Neural crest cell (in vitro differentiated cells): ENCODE measurements at places on chromosomes 11 and 22.

DNA sequence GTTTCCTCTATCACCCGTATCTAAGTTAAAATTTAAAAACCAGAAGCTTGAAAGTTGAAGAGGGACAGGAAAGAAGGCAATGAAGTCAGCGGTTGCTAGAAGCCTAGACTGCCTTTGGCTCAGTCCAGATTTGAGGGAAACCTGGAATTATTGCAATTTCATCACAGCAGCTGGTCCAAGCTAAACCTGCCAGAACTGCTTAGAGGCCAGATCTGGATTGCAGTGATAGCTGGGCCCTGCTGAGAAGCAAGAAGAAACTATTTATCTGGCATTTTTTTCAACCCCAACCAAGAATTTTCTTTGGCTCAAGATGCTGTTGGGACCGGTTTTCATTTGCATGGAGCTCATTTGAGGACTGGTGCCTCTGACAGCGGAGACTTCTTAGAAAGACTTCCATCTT is 121.5 kb upstream of the TEAD1 start:
- peaks cover 8% of the 10 kb centered on the region for H3K4me1 ChIP-seq
- H3K27ac ChIP-seq: no peak overlapping the region
- H3K4me3 ChIP-seq: no peak overlapping the region
- no peaks in the 10 kb centered on the region for H3K27me3 ChIP-seq
- peaks cover 3% of the 10 kb centered on the region for H3K36me3 ChIP-seq
- no peak for DNase-seq

- DNase-seq: no peak
- no peaks in the 10 kb centered on the region for H3K36me3 ChIP-seq
- H3K27me3 ChIP-seq: no peaks in the 10 kb centered on the region
Measured at GRCh38 chr22:31857247-31857646, 87.1 kb upstream of the YWHAH start.

DNA sequence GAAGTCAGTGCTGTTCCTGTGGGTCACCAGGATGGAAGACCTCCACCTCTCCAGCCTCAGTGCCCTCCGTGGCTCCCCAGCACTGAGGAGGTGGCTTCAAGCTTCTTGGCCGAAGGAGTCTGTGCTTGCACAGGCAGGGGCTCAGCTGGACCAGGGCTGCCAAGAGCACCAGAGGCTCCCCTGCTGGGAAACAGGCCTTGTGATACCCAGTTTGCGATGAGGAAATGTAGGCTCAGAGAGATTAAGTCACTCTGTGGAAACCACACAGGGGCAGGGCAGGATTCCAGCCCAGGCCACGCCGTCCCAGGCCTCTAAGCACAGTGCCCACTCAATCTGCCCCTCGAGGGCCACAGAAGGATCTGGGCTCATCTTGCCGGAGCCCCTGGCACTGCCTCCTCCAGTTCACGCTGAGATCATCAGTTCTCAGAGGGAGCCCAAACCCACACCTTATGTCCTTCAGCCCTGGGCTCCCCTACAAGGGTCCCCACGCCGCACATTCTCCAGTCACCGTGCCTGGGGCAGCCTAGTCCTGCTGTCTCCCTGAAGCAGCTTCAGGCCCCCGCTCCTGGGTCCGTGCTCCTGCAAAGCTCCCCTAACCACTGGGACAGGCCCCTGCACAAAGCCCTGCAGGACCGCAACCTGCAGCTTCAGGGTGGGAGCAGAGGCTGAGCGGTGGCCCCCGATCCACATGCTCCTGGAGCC is 21.6 kb downstream of the ANO1 start:
- DNase-seq: no peak
- H3K4me3 ChIP-seq: no peak overlapping the region
- no peaks in the 10 kb centered on the region for H3K36me3 ChIP-seq
- H3K27ac ChIP-seq: no peak overlapping the region
- H3K27me3 ChIP-seq: peaks cover 4% of the 10 kb centered on the region

- no peak overlapping the region for H3K27ac ChIP-seq
- no peak overlapping the region for H3K4me3 ChIP-seq
- no peak for DNase-seq
- H3K4me1 ChIP-seq: peaks cover 52% of the 10 kb centered on the region
- no peaks in the 10 kb centered on the region for H3K27me3 ChIP-seq
Measured at GRCh38 chr11:63870351-63871140, 31.6 kb downstream of the MARK2 start.

GRCh38 chr11:117394221-117394925 is 66.7 kb downstream of the CEP164 start:
- no peak overlapping the region for H3K4me3 ChIP-seq
- DNase-seq: no peak
- H3K36me3 ChIP-seq: peaks cover 27% of the 10 kb centered on the region
- H3K27ac ChIP-seq: no peak overlapping the region
- H3K4me1 ChIP-seq: peaks cover 15% of the 10 kb centered on the region

GRCh38 chr22:39980596-39980995 is 14.2 kb upstream of the FAM83F start:
- no peaks in the 10 kb centered on the region for H3K36me3 ChIP-seq
- no peak overlapping the region for H3K4me3 ChIP-seq
- DNase-seq: no peak
- no peak overlapping the region for H3K27ac ChIP-seq
- peaks cover 26% of the 10 kb centered on the region for H3K27me3 ChIP-seq

DNA sequence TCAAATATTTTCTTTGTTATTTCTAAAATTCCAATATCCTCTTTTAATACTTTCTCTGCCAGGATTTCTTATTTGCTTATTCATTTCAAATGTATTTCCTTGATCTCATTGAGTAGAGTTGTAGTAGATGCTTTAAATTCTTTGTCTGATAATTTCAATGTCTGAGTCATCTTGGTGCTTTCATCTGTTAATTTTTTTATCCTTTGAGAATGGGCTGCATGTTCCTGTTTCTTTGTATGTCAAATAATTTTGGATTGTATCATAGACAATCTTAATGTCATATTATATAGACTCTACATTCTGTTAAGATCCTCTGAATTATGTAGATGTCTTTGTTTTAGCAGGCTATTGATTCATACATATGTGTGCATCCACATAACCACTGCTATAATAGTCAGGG is 57.5 kb downstream of the MYEOV start:
- DNase-seq: no peak
- no peak overlapping the region for H3K27ac ChIP-seq
- no peak overlapping the region for H3K4me3 ChIP-seq
- H3K36me3 ChIP-seq: no peaks in the 10 kb centered on the region
- H3K27me3 ChIP-seq: no peaks in the 10 kb centered on the region

DNA sequence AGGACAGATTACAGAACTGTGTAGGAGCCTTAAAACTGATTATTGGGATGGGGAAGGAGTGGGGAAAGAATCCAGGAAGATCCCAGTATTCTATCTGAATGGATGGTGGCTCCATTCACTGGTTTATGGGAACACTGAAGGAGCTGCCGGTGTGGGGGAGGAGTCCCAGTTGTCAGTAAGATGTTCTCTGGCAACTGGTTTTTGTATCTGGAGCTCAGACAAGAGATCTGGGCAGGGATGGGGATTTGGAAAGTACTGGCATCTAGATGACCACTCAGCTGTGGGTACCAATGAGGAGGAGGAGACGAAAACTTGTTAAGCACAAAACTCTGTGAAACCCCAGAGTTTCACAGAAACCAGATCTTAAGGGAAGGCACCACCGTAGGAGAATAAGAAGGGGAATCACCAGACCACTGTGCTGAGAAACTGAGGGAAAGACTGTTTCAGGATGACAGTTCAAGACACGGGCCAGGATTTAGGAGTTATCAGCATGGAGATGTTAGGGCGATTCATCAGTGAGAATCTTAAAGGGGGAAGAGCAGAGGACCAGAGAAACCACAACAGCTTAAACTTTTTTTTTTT is 28.1 kb downstream of the LDLRAD3 start:
- H3K4me1 ChIP-seq: peaks cover 5% of the 10 kb centered on the region
- no peak overlapping the region for H3K27ac ChIP-seq
- no peak overlapping the region for H3K4me3 ChIP-seq
- H3K36me3 ChIP-seq: peaks cover 41% of the 10 kb centered on the region
- no peaks in the 10 kb centered on the region for H3K27me3 ChIP-seq

DNA sequence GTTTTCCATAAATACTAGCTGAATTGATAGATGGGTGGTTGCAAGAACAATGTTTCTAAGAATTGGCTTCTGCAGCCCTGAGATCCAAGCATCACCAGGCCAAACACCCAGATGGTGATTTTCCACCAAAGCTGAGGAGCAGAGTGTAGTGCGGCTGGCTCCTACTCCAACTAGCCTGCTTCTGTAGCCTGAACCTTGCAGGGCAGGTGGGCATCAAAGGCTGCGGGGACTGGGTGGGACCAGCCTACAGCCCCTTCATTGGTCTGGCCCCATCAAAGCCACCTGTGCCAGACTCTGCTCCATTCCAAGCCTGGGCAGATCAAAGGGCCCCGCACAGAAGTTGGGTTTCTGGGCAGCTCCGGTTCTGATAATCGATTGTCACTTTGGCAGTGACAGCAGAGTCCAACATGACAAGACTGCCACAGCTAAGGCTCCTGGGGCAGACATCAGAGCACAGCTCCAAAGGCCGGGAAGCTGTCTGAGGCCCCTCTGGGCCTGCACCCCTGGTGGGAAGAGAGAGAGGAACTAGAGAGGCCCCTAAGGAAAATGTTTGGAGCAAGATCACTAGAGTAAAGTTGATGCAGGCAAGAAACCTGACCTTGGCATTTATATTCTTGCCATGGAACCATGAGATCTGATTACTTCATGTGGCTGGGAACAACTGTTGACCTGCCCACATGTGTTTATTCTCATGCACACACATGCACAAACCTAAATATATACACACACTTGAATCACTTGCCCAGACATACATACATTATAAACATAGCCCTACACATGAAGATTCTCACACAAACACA is 582.9 kb downstream of the INSC start:
- H3K27me3 ChIP-seq: no peaks in the 10 kb centered on the region
- H3K4me1 ChIP-seq: peaks cover 3% of the 10 kb centered on the region
- H3K4me3 ChIP-seq: no peak overlapping the region

DNA sequence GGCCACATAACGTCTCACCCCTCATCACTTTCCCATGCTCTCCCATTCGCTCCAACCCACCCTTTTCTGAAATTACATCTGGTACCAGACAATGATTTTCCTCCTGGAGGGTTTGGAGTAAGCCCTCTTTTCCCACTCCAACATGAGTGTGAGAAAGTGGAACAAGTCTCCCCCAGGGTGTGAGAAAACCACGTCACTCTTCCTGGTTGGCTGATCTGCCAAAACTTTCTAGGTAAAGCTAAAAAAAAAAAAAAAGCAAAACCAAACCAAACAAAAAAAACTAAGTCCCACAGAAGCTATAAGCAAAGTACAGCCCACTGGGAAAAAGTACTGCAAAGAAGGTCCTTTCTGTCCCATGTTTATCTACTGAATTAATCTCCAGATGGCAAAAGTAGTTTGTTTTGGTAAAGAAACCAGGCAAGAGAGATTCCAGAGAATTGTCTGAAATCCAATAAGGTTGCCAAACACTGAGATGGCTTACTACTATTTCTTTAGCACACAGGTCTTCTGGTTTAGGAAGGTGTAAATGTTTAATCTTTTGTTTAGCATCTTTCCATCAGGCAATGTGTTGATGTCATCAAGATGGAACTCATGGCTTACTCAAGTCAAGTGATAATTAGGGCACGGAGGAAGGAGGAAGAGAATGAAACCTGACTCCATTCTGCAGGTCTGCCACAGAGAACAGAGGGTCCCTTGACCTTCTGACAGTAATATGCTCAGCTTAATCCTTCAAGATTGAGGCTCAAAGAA is 395.6 kb downstream of the LARGE1 start:
- peaks cover 7% of the 10 kb centered on the region for H3K4me1 ChIP-seq
- peaks cover 2% of the 10 kb centered on the region for H3K36me3 ChIP-seq
- H3K27ac ChIP-seq: no peak overlapping the region
- DNase-seq: no peak

GRCh38 chr11:61747192-61747966 is 5.1 kb upstream of the MYRF start:
- H3K4me3 ChIP-seq: no peak overlapping the region
- H3K27me3 ChIP-seq: peaks cover 31% of the 10 kb centered on the region
- no peaks in the 10 kb centered on the region for H3K36me3 ChIP-seq
- H3K4me1 ChIP-seq: peaks cover 22% of the 10 kb centered on the region
- H3K27ac ChIP-seq: no peak overlapping the region
- DNase-seq: peak; percentile 85

- H3K4me3 ChIP-seq: no peak overlapping the region
- no peak for DNase-seq
- no peaks in the 10 kb centered on the region for H3K27me3 ChIP-seq
Measured at GRCh38 chr22:45221201-45221600, 19.5 kb downstream of the KIAA0930 start.

GRCh38 chr22:29230972-29231875 is 25.5 kb downstream of the EMID1 start:
- peaks cover 3% of the 10 kb centered on the region for H3K36me3 ChIP-seq
- H3K27ac ChIP-seq: no peak overlapping the region
- peaks cover 4% of the 10 kb centered on the region for H3K4me1 ChIP-seq
- peaks cover 2% of the 10 kb centered on the region for H3K27me3 ChIP-seq
- no peak for DNase-seq

GRCh38 chr11:116876656-116877055 is 39.2 kb upstream of the APOA1 start:
- peaks cover 6% of the 10 kb centered on the region for H3K4me1 ChIP-seq
- H3K27me3 ChIP-seq: no peaks in the 10 kb centered on the region
- H3K27ac ChIP-seq: peak overlapping the region; percentile 43
- H3K36me3 ChIP-seq: peaks cover 10% of the 10 kb centered on the region

DNA sequence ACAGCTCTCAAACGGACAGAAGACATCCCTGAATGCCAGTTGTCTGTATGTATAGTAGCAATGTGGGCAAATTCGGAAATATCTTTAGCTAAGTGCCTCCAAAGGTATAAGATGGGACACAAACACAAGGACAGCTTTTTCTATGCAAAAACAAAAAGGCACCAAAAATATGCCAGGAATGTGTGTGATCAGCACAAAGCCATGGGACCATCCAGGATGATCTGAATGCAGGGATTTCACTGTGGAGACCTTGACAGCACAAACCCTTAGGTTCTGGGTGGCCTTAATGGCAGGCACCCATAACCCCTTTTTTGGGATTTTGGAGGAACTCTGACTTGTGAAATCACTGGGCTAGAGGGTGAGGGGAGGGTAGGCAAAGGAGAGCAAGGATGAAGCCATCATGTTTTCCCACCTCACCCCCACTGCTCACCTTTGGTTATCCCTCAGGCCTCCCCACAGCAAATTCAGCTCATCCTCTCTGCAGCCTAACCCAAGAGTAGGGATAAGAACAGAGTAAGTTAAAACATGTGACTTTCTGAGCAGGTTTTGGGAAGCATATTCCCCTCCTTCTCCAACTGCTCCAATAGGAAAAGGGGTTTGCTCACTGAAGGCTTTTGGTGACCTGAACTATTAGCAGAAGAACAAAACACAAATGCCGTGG is 154.6 kb downstream of the SNX19 start:
- H3K4me3 ChIP-seq: no peak overlapping the region
- no peak overlapping the region for H3K27ac ChIP-seq
- no peaks in the 10 kb centered on the region for H3K27me3 ChIP-seq
- H3K36me3 ChIP-seq: peaks cover 3% of the 10 kb centered on the region
- H3K4me1 ChIP-seq: peaks cover 42% of the 10 kb centered on the region
- no peak for DNase-seq

- H3K27ac ChIP-seq: no peak overlapping the region
- DNase-seq: no peak
- no peaks in the 10 kb centered on the region for H3K36me3 ChIP-seq
- peaks cover 9% of the 10 kb centered on the region for H3K4me1 ChIP-seq
- H3K4me3 ChIP-seq: no peak overlapping the region
Measured at GRCh38 chr22:44184006-44184405, 3.3 kb downstream of the PARVG start.
